COR-L47 (cell line): ENCODE measurements at places on chromosomes 6 and 20.
A peak's percentile ranks its signal among the peaks of the same experiment; 100 is the strongest.

- no peak for DNase-seq
Measured at GRCh38 chr6:36033935-36034334, 6.3 kb downstream of the MAPK14 start.

DNA sequence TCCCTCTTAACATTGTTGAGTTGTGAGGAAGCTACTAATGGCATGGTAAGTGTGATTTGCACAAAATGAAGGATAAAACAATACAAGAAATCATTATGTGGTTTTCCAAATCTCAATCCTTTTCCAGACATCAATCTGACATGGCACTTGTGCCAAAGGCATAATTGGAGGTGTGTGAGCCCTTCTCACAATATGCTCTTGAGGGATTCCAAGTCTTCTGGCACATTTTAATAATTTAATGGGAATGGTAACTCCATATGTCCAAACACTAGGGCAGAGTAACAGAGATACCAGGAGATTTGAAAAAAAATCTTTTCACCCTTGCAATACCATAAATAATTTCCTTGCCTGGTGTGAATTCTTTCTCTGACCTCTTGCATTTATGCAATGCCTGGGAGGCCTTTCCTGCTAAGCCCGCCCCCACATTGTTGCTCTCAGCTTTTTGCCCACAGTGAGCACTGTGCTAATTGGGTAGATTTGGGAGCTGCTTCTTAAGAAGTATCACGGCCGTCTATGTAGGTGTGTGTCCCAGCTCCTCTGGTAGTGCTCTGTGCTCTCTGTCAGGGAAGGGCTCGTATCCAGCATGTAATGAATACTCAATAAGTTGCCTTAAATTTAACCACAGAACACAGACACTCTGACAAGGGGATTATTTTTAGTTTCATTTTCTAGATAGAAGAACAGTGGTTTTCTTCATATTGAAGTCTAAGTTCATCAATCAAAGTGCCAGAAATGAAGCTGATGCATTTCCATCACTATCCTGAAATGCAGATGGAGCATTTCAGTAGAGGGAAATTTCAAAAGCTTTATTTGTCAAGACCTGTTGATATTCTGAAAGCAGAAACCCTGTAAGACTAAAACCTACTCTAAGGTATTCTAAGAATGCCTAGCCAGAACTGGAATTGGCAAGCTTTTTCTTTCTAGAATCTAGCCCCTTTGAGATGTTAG is 54.4 kb upstream of the CEP85L start:
- DNase-seq: no peak

DNA sequence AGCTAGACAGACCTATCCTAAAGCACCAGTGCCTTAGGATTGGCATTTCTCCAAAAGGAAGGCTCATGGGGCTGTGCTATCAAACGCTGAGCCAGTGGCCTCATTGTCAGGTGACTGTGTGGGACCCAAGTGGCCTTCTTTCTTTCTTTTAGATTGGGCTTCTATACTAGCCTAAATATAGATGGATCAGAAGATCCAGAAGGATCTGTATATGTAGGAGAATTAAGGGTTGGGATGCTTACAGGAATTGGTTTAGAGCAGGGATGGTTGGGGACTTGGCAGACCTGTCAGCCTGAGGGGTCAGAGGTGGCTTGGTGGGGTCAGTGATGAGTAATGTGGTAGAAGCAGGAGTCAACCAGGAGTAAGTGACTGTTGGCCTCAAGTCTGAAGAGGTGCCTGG is 14.8 kb downstream of the ABT1 start:
- no peak for DNase-seq

DNA sequence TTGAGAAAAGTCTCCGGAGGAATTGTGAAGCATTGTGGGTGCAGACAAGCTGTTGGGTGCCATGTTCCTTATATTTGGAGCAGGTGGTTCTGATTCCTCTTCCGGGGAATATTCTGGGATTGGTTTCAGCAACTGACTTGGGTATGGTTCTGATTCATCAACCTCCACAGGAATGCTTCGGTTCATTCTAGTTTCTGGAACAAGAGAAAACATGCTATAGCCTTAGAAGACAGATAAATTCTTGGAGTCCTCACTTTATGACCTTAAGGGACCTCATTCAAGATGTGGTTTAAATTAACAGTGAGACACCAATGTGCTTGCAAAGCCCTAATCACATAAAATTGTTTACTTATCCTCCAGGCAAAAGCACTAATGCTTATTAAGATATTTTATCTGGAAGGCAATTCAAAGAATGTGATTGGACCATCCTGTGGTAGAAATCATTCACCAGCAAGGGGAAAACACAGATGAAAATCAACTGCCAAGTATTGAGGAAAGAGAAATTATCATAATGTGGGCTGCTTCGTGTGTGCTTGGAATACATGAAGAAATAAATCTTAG is 13.7 kb downstream of the TRAF3IP2 start:
- no peak for DNase-seq

DNA sequence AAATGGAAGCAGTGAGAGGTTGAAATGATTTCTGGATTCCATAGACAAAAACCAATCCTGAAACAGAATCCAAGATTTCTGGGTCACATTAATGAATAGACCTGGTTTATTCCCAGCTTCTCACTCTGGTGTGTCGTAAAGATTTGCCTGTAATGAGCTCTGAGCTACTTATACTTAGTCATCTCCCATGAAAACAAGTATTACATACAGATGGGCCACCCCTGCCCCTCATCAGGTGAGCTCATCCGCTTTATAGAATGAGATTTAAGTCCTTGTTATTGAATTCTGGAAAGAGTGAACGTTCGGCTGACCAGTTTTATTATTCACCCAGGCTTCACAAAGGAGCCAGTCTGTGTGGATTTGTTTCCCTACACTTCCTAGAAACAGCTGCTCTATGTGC is 47.1 kb upstream of the TMEM181 start:
- no peak for DNase-seq

GRCh38 chr6:133447924-133448323 is 206.8 kb downstream of the EYA4 start:
- no peak for DNase-seq

- DNase-seq: no peak
Measured at GRCh38 chr6:129597023-129597713, 112.8 kb downstream of the ARHGAP18 start.

DNA sequence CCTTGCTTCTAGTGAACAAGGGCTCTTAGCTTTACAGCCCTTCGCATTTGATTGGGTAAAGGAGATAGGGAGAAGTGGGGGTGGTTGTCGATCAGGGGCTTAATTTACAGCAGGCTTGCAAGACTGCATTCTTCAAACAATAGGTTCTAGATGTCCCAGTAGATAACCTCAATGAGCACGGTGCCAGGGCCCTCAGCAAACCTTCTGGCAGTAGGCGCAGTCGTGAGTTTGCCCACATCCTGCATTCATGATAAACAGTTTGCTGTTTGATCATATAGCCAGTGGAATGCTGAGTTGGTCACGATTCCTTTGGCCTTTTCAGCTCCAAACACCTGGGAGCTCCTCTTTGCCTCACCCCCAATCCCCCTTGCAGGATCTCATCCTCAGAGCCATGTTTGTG is 27.5 kb downstream of the SUN5 start:
- no peak for DNase-seq

DNA sequence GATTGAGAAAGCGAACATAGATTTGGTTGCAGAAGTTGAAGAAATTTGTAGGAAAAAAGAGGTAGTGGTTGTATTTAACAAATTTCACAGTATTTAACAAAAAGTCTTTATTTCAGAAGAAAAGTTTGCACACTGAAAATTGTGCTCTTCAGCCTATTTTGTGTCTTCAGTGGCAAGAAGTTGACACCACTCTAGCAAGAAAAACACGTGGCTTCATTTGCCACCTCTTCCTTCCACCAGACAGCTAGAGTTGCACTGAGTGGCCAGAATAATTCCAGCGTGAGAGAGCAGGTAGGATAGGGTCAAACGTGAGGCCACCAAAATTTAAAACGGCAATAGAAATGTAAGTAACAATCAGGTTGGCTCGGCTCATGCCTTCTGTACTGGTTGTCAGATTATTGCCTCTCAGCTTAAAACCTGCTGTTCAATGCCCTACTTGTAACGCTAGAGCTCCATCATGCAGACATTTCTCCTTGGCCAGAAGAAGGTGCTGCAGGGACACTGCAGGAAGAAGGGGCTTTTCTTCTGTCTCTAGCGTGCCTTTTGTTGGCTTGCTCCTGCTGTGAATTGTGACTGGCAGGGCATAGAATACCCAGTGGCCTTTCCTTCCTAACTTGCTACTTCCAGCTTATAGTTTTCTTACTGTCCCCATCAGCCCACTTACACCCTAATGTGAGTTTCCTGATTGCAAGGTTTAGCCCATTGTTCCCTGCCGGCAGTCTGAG is 12.1 kb downstream of the TRAPPC3L start:
- no peak for DNase-seq

- DNase-seq: no peak
Measured at GRCh38 chr20:38798266-38798665, 7.2 kb upstream of the PPP1R16B start.

DNA sequence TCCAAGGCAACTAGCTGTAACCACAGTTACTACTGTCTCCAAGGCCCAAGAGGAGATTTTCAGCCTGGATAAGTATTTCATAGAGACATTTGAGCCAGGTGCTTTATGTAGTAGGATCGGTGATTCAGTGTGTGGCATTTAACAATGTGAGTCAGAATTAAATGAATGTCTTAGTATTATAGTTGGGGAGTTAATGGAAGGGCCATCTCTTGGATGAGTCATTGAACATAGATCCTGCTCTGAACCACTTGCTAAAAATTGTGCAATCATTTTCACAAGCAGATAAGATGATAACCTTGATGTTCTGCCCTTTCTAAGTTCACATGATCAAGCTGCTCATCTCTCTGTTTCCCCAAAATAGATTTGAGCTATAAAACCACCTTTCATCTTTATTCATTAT is 668.9 kb upstream of the CITED2 start:
- no peak for DNase-seq

- DNase-seq: no peak
Measured at GRCh38 chr6:107894809-107895396, 63.1 kb downstream of the SEC63 start.

DNA sequence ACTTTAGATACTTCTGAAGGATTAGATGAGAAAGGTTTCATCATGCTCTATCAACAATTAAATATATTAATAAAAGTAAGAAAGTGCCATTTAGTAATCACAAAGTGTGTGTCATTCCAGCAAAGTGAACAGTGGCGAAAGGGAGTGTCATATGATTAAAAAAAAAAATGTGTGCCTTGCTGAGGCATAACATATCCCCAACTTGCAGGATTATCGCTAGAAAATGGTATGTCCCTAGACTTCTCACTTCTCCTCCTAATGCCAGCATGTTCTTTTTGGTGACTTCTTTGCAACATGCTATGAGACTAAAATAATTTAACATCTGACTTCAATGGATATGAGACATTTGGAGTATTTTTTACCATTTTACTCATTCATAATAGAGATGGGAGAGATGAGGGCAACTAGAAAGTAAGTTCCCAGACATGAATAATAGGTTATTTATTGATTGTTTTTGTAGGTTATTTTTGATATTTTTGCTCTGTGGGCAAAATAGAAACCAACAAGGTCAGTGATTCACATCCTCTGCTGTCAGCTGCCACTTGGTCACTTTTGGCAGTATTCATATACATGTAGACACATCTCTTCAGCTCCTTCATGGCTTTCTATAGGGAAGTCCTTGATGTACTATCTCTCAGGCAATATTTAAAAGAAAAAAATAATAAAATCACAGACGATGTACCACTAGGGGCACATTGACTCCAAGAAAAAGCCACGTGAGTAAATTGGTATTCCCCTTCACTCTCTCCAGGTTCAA is 370.1 kb downstream of the BMP2 start:
- DNase-seq: no peak

DNA sequence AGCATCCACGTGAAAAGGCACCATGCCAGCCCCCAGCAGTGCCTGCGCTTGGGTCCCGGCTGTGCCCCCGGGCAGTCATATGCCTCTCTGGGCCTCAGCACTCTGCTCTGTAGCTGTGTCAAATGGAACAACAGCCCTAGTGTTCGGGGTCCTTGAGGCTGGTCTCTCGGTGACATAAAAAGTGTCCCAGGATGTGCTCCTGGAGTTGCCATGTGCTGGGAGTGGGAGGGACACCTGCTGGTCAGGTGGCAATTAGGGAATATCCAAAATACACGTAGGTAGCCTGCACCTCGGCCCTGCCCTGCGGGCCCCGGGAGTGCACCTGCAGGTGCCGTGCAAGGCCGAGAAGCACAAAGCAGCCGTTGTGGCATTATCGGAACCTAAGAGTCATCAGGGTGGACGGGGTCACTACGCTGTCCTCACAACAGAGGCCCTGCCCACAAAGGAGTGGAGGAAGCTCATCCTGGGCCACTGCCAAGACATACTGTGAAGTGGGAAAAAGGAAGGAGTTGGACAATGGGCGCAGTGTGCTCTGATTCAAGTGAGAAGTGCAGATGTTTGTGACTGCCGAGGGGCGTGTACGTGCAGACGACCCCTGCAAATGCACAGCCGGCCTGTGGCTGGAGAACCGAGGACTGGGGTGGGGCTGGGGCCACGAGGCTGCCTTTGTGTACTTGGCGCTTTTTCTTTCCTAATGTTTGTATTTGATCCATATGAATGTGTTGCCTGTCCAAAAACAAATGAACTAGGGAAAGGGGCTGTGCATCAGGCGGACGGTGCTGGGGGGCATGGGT is 24.6 kb downstream of the SLCO4A1 start:
- peak; percentile 77 for DNase-seq

DNA sequence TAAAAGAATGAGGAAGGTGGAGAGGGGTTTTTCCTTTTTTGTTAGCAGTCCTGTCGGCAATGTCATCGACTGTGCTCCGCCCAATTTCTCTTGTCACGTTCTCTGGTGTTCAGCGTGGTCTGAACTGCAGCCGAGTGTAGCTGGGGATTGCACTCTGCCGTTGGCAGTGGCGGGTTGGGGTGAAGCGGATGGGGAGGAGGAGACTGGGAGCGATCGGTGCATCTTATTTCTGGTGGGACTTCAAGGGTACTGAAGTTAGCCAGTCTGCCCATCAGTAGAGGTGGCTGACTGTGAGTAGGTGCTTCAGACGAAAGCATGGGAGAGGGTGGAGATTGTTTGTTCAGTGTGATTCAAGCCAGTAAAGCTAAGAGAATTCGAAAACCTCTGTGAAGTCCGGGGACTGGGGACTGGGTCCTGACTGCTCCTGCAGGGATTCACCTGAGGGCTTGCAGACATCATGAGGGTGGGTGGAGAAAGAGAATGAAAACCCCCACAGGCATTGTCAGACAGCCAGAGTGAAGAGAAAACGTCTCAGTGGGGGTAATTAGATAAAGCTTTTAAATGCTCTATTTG is 5.1 kb downstream of the RREB1 start:
- peak; percentile 62 for DNase-seq

DNA sequence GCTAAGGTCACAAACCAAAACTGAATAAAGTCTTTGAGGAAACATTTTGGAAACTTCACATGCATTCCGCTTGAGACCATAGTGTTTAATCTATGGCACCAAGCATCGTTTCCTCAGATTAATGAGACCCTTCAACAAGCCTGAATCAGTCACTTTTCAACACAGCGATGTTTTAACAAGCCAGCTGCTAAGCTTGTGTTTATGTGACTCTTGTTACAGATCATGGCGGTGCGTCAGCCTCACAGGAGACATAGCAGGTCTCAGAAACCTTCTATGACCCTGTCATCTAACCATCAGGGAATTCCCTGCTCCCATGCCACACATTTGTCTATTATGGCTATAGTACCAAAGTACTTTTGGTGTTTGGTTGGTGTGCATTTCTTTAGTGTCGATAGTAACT is 57.2 kb downstream of the MTFR2 start:
- no peak for DNase-seq

- peak; percentile 63 for DNase-seq
Measured at GRCh38 chr6:89145956-89146717, at the start of gene PM20D2. TSS of gene PM20D2 (plus strand) at chr6:89146055. CDS start at chr6:89146145, 90 bp downstream.
